ENCODE measurements at places on chromosomes 3 and 15.

DNA sequence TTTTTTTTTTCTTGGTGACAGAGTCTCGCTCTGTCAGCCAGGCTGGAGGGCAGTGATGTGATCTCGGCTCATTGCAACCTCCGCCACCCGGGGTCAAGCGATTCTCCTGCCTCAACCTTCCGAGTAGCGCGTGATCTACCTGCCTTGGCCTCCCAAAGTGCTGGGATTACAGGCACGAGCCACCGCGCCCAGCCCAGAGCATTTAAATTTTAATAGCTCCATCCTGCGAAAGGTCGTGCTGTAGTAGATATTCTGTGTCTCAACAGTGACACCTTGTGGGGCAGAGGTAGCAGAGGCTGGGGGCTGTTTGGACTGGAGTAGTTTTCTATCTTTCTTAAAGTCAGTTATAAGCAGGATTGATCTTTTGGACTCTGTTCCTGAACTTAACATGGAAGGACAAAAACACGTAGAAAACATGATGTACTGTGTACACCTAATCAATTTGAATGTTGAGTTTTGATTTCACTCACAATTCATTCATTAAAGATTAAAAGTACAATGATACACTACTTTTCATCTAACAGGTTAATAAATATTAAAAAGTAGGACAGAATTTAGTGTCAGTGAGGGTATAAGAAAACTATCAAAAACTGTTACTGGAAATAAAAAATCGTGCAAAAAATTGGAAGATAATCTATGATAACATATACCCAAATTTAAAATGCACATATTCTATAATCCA, 11.0 kb upstream of the PDCD6IP start:
- no peak for DNase-seq

DNA sequence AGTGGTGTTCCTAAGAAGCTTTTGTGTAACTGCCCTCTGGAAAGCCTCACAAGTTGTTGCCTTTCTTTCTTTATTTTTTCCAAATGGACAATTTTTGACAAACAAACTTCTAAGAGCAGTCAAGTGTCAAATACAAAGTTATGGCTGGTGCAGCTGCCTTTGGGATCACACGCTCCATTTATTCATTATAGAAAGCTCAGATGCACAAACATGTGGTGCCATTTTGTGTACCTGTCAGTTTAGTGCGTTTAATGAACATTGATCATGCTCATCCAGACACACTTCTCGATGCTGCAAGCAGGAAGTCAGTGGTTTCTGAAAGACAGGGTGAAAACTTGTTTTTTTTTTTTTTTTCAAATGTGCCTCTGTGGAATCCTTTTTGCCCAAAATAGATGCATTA, 324.5 kb downstream of the CNTN4 start:
- DNase-seq, result no peak

DNA sequence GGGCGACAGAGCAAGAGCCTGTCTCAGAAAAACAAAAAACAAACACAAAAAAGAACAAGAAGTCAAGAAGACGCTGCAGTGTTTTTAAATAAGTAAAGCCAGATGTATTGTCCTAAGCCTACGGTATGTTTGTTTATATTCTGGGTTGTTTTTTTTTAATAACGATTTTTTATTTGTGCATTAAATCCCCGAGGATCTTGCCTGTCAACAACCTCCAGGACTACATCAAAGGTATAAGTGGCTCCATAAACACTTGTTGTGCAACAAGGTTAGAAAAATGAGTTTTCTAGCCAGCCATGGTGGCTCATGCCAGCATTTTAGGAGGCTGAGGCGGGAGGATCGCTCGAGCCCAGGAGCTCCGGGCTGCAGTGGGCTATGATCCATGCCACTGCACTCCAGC, 26.1 kb downstream of the ITGB5 start:
- no peak for DNase-seq

- DNase-seq, result no peak
These were observed 203.3 kb downstream of the DTWD1 start for GRCh38 chr15:49823987-49824774.

- DNase-seq, result no peak
These were observed 2.7 kb downstream of the IMPDH2 start for GRCh38 chr3:49026536-49026935.

GRCh38 chr3:38497031-38497430, 891 bp downstream of the EXOG start:
- DNase-seq, result no peak

- no peak for DNase-seq
These were observed 10.4 kb upstream of the POLR2M start for GRCh38 chr15:57696146-57696545.

Measured in activated naive CD4-positive, alpha-beta T cell (primary cell).